ENCODE measurements at places on chromosomes 4 and X.

DNA sequence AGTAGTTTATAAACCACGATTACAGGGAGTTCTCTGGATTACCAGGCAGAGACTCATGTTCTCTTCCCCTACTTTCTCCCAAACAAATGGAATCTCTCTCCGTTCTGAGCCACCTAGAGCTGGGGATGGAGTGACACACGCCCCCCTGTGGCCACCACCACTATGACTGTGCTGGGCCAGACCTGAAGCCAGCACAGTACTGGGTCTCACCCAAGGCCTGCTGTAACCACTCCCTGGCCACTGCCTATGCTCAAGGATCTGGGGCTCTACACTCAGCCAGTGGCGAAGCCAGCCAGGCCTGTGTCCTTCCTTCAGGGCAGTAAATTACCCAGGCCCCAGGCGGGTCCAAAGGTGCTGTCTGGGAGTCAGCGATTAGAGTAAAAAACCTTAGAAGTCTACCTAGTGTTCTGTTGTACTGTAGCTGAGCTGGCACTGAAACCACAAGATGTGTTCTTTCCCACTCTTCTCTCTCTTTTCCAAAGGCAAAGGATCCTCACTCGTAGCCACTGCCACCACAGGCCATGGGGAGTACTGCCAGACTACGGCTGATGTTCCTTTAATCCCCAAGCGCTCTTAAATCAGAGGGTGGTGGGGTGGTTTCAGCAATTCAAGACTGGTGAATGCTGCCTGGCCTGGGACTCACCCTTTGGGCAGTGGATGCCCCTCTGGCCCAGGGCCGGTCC is 412.2 kb upstream of the ARX start:
- no peak for DNase-seq

DNA sequence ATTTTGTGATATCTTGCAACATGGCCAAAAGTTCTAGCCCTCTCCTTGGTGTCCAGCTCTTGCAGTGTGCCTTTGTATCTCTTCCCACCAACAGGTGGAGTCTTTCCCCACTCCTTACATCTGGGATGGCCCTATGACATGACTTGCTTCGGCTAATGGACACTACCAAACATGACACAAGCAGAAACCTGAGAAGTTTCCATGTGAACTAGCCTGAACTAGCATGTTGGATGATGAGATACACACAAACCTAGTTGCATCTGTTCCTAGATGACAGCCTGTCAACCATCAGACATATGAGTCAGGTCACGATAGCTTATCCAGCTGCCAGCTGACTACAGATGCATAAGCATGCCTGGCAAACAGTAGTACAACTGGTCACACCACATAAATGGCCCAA is 207.5 kb upstream of the FTHL17 start:
- DNase-seq = no peak

GRCh38 chr4:8534129-8534528 is 46.1 kb upstream of the GPR78 start:
- DNase-seq = no peak

DNA sequence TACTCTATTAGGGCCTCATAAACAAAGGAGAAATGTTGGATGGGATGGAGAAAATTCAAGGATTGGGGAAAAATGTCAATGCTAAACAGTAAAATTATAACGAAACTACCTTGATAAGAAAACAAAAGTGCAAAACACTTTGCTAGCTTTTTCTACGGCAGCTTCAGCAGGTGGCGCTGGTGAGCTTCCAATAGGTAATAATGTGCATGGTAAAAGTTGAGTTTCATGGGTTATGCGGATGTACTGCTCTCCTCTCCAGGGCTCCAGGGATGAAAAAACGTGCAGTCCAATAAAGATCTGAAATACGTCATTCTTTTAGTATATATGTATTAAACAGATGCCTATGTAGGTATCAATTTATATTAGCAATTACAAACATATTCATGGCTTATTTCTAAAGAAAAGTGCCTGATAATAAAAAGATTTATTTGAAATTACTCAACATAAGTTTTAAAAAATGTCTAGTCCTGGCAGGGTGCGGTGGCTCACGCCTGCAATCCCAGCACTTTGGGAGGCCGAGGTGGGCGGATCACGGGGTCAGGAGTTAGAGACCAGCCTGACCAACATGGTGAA is 239.6 kb downstream of the GRXCR1 start:
- DNase-seq = no peak

DNA sequence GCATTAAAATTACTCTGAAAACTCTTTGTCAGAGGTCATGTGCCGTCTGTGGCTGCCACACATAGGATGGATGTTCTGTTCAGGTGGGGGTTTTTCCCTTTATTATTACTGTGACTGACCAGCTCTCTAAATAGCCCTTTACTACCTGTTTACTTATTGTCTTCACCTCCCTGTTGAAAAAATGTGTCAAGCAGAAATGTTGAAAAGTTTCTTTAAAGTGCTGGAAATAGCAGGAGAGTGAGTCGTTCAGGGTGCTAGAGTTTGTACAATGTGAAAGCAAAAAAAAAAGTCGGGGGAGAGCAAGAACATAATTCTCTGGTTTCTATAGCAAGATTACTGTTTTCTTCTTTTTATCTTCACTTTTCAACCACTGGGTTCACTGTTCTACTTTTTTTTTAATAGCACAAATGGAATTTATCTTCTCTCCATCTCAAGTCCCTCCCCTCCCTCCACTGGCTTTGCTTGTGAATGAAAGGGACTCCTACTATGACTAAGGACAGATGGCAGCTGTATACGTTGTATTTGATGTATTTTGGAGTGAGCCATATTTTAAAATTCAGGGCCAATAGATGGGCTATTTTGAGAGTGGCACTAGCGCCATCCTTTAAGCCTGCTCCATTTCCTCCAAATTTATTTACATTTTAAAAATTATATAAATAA is 33.3 kb downstream of the ARX start:
- no peak for DNase-seq

GRCh38 chrX:108527724-108528123 is 88.1 kb downstream of the COL4A5 start:
- DNase-seq = no peak

DNA sequence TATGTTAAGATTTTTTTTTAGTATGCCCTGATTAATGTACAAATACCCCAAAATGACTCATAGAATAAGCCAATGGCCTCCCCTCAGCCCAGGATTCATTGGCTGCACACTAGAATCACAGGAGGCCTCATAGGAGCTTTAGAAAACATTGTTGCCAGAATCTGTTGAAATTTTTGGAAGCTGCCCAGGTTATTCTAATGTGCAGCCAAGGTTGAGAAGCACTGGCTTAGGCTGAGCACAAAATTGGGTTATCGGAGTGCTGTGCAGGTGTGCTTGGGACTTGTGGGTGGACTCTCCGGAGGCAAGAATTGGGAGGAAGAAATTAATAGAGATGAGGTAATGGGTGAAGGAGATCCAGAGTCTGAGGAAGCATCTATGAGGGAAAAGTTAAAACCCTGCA is 41.3 kb upstream of the VCX start:
- DNase-seq = no peak

- DNase-seq = no peak
Observed at GRCh38 chr4:184146951-184147350, 70.7 kb downstream of the ENPP6 start.

GRCh38 chr4:69038582-69038981 is 57.7 kb upstream of the UGT2B7 start:
- DNase-seq = no peak

DNA sequence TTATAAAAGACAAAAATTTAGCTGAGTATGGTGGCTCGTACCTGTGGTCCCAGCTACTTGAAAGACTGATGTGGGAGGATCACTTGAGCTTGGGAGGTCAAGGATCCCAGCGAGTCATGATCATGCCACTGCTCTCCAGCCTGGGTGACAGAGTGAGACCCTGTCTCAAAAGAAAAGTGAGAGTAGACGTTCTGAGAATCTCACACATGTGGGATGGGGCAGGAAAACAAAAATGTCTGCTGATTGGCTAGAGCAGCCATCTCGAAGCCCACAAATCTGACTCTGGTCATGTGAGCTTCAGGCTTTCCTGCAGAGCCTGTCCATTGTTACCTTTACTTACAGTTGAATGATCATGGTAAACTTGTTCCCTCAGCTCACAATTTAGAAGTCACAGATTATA is 23.1 kb upstream of the SLC9A7 start:
- DNase-seq = no peak

DNA sequence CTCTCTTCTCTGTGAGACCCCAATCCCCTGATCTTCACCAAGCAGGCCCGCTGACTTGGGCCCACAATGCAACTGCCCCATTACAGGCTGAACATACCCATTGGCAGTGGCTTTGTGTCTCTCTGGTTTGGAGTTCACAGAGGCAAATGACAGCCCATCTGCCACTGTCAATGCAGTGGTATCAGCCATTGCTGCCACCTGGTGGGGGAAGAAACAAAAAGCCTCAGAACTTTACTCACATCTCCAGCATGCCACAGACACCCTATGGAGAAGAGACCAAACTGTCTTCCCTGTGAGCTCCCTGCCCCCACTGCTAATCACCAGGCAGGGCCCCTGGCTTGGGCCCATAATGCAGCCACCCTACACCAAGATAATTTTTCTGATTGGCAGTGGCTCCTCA is 729.3 kb upstream of the ACTRT1 start:
- DNase-seq = no peak

DNA sequence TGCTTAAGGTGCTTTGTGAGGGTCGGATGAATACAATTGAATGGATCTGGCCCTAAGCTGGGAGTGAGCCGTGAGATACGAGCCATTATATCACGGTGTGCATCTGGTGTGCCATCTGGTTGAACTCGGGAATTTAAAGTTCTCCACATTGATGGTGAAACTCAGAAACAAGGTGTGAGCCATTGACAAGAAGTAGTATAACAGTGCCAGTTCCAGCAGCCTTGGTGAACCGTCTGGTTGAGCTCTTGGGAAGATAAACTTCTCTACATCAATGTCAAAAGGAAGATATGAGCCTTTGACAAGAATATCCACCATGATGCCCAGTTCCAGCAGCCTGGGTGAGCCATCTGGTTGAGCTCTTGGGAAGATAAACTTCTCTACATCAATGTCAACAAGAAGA is 5.0 kb upstream of the CSF2RA start:
- DNase-seq = no peak

DNA sequence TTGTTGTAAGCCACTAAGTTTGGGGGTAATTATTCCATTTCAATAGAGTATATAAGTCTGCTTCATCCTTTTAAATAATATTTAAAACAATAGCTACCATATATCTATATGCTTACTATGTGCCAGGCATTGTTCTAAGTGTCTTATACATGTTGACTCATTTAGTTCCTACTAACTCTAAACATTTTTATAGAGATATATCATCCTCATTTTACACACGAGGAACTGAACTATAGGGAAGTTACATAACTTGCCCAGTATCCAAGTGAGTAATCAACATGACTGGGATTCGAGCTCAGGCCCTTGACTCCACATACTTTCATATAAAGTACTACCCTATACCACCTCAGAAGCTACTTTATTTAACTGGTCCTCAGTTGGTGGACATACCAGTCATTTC is 175.3 kb upstream of the RAI2 start:
- no peak for DNase-seq

DNA sequence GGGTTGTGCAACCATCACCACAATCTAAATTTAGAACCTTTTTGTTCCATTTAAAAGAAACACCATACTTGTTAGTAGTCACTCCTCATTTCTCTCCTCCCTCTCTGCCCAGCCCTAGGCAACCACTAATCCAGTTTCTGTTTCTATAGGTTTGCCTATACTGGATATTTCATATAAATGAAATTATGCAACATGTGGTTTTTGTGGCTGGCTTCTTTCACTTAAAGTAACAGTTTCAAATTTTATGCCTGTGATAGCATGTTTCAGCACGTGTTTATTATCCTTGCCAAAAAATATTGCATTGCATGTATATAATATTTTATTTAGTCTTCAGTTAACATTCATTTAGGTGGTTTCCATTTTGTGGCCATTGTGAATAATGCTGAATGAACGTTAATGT is 437.6 kb downstream of the IL1RAPL1 start:
- no peak for DNase-seq

DNA sequence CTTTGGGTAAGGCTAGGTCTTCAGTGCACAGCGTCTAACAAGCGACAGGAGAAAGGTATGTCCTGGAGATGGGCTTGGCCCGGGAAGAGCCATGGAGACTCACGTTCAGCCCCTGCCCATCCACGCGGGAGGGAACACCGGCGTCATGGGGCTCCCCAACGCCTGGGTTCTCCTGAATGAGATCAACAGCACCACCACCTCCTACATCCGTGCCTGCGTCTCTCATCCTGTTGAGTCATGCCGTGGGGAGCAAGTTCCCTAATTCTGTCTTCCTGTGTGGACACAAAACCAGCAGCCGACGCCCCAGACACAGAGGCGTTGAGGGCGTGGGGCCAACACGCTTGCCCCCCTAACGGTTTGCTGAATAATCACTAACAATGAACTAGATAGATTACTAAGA is 20.1 kb upstream of the IL3RA start:
- DNase-seq = no peak

DNA sequence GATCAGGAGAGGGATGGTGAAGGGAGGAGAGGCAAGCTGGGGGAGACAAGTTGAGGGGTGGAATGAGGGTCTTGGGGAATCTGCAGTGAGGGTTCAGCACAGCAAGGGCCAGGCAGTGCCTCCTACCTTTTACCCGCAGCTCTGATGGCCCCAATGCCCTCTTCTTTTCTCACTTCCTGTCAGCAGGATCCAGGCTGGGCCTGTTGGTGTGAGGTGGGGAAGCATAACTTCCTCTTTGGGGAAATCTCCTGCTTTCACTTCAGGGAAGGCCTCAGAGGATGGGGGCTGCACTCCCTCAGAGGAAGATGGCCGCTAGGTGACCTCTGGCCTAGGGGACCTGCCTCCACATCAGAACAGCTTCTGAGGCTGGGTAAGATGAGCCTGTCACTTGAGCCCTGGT is 36.5 kb downstream of the EFNB1 start:
- no peak for DNase-seq

DNA sequence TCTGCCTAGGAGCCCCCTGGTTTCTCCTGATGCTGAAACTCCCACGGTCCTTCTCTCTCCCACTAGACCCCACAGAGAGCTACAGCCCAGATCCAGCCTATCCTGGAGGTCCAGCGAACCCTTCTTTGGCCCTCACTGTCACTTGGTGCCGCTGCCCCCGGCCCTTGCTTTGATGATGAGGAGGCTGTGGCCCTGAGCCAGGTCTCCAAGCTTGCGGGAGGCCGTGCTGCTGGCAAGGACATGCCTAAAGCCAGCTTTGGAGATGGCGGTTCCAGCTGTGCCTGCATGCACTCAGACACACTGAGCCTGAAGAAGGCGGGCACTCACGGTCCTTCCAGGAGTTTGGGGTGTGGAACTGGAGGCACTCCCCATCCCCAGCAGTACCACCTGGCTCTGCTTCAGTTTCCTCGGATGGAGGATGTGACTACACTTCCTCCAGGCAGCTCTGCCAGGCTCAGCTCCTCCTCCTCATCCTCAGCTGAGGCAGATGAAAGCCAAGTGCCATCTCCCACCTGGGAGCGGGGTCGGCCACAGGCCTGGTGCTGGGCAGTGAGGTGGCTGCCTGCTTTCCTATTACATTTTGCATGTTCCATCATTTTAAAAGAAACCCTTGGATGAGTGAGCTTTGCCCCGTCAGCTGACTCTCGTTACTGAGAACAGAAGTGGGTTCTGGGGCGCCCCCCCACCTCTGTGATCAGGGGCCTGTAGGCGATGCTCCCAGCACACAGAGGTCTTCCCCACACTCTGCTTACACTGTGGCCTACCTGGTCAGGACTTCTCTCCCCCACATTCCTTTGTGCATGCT is 9.0 kb downstream of the TNIP2 start:
- no peak for DNase-seq

GRCh38 chrX:1558761-1559468 is 21.9 kb upstream of the P2RY8 start:
- no peak for DNase-seq

- no peak for DNase-seq
Observed at GRCh38 chr4:5204781-5205180, 153.5 kb downstream of the STK32B start.

- no peak for DNase-seq
Observed at GRCh38 chr4:121811122-121811521, 10.0 kb downstream of the EXOSC9 start.

- no peak for DNase-seq
Observed at GRCh38 chr4:153008578-153009199, 72.6 kb downstream of the FHDC1 start.

Measured in BJ (cell line).